ENCODE measurements at places on chromosomes 6 and 20.

DNA sequence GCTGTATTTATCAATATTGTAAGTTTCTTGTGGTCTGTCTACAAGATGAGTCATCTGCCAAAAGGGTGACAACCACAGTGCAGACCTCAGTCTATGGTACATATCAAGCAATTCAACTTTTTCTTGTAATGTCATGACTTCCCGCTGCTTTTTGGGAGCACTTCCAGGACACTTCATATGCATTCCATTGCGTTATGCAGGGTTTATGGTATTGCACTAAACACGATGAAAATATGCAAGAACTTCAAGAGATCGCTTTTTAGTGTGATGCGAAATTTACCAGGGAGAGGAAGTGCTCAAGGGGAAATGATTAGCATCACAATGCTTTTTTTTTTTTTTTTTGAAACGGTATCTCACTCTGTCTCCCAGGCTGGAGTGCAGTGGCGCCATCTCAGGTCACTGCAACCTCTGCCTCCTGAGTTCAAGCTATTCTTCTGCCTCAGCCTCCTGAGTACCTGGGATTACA lies 166.5 kb downstream of the TFAP2A start:
- DNase-seq = peak; percentile 2

GRCh38 chr6:85569323-85569722 lies 24.3 kb downstream of the SNX14 start:
- DNase-seq = no peak

DNA sequence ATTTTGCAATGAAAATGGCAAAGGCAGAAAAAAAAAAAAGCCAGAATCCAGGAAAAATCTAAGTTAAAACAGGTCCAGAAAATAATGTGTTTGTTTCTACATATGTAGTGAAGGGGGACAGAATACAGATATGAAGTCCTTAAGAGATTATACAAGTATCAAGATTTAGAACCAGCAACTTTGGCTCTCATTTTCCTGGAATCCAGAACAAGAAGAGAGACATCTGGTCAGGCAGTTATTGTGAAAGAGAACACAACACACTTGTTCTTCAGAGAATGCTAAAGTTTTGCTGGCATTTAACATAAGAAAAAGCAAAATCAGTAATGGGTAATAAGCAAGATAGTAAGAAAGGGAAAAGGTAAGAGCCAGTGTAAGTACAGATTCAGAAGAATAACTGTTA lies 21.1 kb downstream of the BAG2 start:
- no peak for DNase-seq

DNA sequence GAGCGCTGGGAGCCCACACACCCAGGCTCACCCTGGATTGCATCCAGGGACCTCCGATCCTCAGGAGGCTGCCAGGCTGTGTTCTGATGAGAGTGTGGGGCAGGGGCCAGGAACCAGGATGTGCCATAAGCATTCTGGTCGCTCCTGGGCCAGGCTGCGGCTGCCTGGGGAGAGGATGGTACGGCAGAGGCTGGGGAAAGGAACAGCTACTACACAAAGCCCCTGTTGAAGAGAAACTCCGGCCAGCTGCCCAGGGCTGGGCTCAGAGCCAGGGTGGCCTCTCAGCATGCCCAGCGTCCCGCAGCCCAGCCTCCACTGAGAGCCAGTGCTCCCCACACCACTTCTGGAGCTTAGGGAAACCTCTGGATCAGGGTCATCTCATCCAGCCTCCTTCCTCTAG lies 21.7 kb upstream of the OCSTAMP start:
- no peak for DNase-seq

- peak; percentile 83 for DNase-seq
Observed at GRCh38 chr6:169292338-169293124, 38.9 kb upstream of the THBS2 start.

- no peak for DNase-seq
Observed at GRCh38 chr6:143195349-143195845, 134.7 kb downstream of the AIG1 start.

GRCh38 chr6:105484238-105485161 lies 81.6 kb upstream of the PREP start:
- DNase-seq = no peak

GRCh38 chr6:11876934-11877433 lies 98.4 kb upstream of the ADTRP start:
- DNase-seq = no peak

DNA sequence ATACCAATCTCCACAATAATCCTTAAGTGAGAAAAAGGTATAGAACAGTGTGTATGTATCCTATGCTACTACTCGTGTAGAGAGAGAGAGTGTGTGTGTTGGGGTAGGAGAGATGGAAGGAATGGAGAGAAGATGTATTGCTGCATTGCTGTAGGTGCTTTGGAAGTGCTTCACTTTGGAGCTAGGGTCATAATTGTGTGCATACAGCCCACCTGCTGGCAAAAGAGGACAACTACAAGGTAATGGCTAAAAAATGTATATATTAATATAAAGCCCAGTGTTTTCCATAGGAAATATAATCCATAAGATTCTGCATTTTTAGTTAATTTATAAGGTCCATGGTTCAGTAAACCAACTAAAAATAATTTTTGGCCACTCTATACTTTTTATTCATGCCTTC lies 36.1 kb downstream of the SERAC1 start:
- DNase-seq = no peak

GRCh38 chr20:9374480-9374879 lies 139.9 kb upstream of the LAMP5 start:
- no peak for DNase-seq

DNA sequence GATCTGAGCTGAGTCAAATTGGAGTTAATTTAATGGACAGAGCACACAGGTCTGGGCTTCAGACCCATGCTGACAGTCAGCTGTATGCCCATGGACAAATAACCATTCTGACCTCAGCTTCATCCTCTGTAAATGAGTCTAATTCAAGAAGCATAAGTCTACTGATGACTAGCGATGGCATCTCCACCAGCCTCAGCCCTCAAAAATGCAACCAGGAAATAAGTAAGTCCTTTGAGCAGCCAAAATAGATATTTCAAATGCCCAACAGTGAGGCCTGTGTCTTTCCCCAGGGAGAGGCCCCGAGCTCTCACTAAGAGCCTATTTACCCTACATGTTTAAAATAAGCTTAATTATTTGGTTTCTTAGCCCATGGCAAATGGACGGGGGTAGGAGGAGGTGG lies 114.2 kb upstream of the MTHFD1L start:
- DNase-seq = peak; percentile 46

DNA sequence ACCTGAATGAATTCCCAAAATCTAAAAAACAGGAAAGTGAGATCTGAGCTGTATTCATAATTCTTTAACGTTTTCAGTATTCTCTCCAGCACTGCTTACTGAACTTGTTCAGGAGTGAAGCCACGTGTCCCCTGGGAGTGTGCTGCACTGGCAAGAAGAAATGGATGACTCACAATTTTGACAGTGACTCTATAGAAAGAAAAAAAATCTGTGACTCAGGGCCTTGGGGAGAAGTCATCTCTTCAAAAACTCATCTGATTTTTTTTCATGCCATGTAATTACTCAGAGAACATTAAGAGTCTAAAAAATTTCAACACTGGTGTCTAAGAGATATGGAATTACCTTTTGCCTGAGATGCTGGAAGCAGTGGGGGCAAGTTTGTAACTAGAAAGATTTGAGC lies 39.7 kb downstream of the ANKEF1 start:
- peak; percentile 65 for DNase-seq

GRCh38 chr20:37108676-37109075 lies 12.9 kb upstream of the RBL1 start:
- DNase-seq = no peak

- no peak for DNase-seq
Observed at GRCh38 chr6:12393100-12393499, 102.9 kb downstream of the EDN1 start.

- no peak for DNase-seq
Observed at GRCh38 chr6:41302638-41303037, 16.2 kb upstream of the TREM1 start.

DNA sequence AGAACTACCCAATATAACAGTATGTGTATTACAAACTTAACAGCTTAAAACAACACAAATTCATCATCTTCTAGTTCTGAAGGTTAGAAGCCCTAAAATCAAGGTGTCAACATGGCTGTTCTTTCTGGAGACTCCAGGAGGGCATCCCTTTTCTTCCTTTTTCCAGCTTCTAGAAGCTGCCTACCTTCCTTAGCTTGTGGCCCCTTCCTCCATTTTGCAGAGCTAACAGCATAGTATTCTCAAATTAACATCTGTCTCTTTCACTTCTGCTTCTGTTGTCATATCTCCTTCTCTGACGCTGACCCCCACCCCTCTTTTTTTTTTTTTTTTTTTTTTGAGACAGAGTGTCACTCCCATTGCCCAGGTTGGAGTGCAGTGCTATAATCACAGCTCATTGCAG lies 52.8 kb upstream of the AKIRIN2 start:
- no peak for DNase-seq

- DNase-seq = no peak
Observed at GRCh38 chr6:22807818-22808217, 238.5 kb downstream of the HDGFL1 start.

GRCh38 chr20:48760403-48760983 lies 67.3 kb downstream of the PREX1 start:
- DNase-seq = no peak

GRCh38 chr6:2480267-2480966 lies 235.0 kb upstream of the GMDS start:
- no peak for DNase-seq

GRCh38 chr6:134830194-134830593 lies 119.7 kb downstream of the ALDH8A1 start:
- no peak for DNase-seq

GRCh38 chr6:139736325-139736906 lies 362.0 kb upstream of the CITED2 start:
- DNase-seq = no peak

DNA sequence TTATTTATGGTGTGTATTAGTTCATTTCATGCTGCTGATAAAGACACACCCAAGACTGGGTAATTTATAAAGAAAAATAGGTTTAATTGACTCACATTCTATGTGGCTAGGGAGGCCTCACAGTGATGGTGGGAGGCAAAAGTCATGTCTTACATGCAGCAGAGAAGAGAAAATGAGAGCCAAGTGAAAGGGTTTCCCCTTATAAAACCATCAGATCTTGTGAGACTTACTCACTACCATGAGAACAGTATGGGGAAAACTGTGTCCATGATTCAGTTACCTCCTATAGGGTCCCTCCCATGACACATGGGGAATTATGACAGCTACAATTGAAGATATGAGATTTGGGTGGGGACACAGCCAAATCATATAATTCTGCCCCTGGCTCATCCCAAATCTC lies 150.0 kb upstream of the AHI1 start:
- DNase-seq = no peak

GRCh38 chr6:71335544-71335943 lies 46.9 kb downstream of the OGFRL1 start:
- no peak for DNase-seq

- DNase-seq = no peak
Observed at GRCh38 chr20:51884561-51884960, 82.2 kb upstream of the SALL4 start.

DNA sequence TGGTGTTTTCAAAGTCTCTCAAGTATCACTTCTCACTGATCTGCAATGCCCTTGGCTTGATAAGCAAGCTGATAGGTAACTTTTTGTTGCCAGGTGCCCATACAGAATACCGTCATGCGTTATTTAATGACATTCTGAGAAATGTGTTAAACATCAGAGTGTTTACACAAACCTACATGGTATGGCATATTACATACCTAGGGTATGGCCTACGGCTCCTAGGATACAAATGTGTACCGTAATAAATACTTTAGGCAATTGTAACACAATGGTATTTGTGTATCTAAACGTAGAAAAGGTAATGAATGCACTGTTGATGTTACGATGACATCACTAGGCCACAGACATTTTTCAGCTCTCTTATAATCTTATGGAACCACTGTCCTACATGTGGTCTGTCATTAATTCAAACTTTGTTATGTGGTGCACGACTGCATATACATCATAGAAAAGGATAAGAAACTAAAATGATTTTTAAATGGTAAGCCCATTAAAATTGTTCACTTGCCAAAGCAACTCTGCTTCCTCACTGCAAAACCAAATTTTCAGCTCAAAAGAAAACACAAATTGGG lies 35.7 kb downstream of the CSNK2A1 start:
- DNase-seq = no peak

DNA sequence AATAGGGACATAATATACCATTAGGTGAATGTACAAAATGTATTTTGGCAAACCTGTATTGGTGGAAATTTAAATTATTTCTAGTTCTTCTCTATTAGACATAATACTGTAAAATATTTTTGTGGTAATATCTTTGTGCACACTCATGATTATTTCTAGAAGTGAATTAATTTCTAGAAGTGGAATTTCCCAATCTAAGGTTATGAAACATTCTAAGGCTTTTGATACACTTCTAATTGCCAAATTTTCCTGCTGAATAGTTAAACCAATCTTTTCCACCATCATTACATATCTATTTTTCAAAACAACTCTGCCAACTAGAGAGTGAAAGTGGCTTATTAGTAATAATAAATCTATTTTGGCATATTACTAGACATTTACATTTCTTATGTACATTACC lies 1.8 kb upstream of the CCND3 start:
- DNase-seq = no peak

- DNase-seq = no peak
Observed at GRCh38 chr20:5480824-5481600, 164.3 kb upstream of the PROKR2 start.

DNA sequence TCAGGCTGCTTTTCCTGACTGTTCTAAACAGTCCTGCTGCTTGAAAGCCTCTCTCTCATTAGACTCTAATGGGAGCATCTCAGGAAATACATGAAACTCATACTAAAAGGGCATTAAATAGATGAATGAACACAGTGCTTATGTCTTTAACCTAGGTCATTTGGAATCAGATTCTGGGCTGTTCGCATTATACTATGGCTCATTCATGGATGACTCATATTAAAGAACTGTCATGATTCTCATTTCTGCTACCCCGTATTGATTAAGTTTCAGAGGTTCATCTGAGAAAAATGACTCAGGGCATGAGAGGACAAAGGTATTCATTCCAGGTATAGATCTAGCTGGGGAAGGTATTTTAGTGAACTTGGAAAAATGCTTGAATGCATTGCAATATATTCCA lies 335.5 kb downstream of the GJA1 start:
- DNase-seq = no peak

GRCh38 chr6:16576451-16577368 lies 184.6 kb downstream of the ATXN1 start:
- DNase-seq = no peak

GRCh38 chr6:140590641-140591040 lies 1216.2 kb upstream of the CITED2 start:
- DNase-seq = no peak

All from AG04449 (cell line).